Fibroblast of villous mesenchyme (primary cell): ENCODE measurements at places on chromosomes 16 and 17. TPM values are rescaled to one million over a fixed set of nuclear protein-coding genes. Genes with fewer than 3 reads are reported as not detected.
A peak's percentile ranks its signal among the peaks of the same experiment; 100 is the strongest.

GRCh38 chr17:71188811-71189492 lies 931.9 kb upstream of the SOX9 start:
- peak; percentile 86 for DNase-seq

DNA sequence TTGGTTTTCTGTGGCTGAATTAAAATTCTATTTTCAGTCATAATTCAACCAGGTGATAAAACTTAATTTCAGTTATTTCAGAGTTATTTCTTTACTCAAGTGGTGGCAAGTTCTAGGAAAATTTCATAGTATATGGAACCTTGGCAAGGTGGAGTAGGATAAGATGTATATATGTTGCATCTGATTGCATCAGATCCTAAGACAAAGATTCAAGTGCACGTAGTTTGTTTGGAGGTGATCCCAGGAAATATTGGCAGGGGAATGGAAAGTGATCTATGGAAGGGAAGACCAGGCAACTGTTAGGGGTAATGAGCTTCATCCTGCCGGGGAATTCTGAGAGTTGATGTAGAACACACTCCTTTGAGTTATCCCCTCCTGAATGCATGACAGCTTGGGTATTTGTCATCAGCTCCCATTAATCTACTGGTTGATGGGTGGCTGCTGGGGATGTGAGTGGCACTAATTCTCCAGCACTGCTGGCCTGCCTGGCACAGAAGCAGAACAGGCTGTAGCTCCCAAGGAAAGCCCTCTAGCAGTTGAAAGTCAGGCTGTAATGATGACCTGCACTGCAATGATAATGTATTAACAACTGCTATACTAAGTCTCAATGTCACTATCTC lies 52.2 kb upstream of the TOM1L1 start:
- DNase-seq: no peak

GRCh38 chr17:76805319-76805718 lies 62.9 kb upstream of the MGAT5B start:
- DNase-seq: peak; percentile 17

Gene SEPTIN1
- total RNA-seq: 0.43 TPM in 1 of 2 replicates, not detected in the other

Gene TPSG1
- not detected in 2 replicates for total RNA-seq

Gene CDH8
- 0.32 TPM in 1 of 2 replicates, not detected in the other for total RNA-seq

- no peak for DNase-seq
Measured at GRCh38 chr16:23651943-23652468, 10.7 kb downstream of the DCTN5 start.

Gene GSG1L2
- total RNA-seq: not detected in 2 replicates

DNA sequence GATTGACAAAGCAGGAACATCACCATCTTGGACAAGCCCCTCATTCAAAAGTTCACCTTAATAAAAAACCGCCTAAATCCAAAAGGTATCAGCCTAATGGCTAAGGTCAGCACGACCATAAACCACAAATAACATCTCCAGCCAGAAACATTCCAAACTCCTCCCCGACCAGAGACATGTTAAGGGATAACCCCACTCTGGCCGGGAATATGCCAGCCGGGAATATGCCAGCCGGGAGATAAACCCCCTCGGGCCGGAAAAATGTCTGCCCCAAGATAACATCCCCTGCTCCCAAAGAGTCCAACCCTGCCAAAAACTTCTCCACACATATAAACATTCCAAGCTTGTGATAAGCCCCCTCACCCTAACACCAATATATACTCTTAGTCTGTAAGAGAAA lies 1.4 kb downstream of the DHX33 start:
- DNase-seq: no peak

DNA sequence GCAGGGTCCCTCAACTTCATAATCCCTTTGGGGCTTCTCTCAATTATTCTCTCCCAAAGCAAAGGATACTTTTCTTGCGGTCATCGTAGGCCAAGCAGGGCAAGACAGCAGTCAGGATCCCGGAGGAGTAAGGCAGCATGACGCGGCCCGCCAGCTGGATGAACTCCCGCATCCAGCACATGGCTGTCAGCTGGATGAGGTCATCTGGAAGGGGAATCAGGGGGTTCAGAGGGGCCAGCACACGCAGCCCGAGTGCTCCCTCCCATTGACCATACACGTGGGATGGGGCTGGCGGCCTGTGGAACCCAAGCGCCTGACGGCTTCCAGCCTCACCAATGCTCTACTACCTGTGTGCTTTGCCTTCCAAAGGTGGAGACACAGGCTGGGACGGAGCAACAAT lies 19.2 kb downstream of the VAC14 start:
- no peak for DNase-seq

DNA sequence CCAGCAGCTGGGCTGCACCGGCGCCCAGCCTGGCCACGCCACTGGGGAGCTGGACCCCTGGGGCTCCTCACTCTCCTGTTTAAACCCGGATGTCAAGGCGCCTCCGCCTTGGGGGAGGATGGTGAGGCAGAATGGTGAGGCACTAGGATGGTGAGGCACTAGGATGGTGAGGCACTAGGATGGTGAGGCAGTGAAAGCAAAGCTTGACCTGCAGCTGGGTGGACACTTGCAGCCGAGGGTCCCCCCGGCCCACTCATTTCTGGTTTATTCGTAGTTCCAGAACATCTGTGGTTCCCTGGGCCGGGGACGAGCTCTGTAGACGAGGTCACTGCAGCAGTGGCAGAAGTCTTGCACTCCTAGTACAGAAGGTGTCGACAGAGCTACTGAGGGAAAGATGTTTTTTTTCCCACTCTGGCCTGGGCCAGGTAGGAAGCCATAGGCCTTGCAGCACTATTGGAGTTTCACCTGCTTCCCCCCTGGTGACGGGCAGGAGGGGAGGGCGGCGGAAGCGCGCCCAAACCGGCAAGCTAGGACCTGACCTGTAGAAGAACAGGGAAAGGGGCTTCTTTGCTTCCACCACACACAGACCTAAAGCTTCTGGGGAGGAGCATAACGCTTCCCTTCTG lies 1.1 kb upstream of the HNF1B start:
- DNase-seq: no peak

- peak; percentile 56 for DNase-seq
Measured at GRCh38 chr17:29699283-29699682, 76.6 kb upstream of the CORO6 start.

DNA sequence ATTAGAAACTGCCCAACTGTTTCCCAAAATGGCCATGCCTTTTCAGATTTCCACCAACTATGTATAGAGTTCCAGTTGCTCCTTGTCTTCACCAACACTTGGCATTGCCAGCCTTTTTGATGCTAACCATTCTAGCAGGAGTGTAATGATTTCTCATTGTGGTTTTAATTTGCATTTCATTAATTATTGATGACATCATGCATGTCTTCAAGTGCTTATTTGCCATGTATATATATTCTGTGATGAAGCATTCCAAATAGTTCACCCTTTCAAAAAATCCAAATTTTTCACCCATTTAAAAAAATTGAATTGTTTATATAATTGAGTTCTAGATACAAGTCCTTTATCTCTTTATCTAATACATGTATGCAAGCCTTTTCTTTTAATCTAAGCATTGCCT lies 245.9 kb upstream of the TNRC6C start:
- no peak for DNase-seq

Gene CCL16
- not detected in 2 replicates for total RNA-seq

Gene SMG1
- 77.0 and 88.5 TPM in 2 replicates for total RNA-seq

Gene CLEC3A
- not detected in 2 replicates for total RNA-seq

Gene MPV17L
- 0.64 and 1.3 TPM in 2 replicates for total RNA-seq

DNA sequence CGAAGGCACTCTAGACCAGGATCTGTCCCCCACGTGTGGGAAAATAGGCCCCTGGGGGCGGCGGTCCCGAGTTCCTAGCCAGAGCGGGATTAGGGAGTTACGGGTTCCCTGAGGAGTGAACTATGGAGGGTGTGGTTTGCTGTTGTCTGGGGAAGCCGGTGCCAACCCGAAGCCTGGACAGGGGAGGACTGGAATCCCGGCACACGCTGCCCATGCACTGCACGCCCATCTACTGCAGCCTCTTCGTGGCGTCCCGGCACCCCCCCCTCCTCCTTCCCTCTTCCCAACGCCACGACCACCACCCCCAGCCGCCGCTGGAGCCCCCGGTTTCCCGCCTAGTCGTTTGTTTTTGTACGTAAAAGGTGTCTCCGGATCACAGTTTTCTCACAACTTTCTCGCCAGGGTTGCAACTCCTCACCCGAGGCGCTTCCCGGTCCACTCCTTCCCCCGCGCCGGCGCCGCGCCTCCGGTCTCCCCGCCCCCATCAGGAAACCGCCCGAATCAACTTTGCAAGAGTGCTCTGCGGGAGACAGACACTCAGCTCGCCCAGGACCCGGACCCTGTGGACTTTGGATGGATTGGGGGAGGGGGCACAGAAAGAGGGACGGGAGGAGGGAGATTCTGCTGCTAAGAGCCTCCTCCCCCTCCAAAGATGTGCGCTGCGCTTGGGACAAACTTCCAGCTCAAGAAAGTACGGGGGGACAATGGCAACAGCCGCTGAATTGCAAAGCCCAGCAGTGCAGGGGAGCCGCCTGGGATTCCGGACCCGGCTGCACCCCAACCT lies 1.4 kb upstream of the LHX1 start:
- DNase-seq: no peak

- DNase-seq: no peak
Measured at GRCh38 chr16:65965628-65966027, 400.9 kb upstream of the CDH5 start.

GRCh38 chr16:77336637-77337036 lies 98.2 kb downstream of the ADAMTS18 start:
- no peak for DNase-seq

- DNase-seq: no peak
Measured at GRCh38 chr16:87337262-87337771, 20.1 kb upstream of the C16orf95 start.

DNA sequence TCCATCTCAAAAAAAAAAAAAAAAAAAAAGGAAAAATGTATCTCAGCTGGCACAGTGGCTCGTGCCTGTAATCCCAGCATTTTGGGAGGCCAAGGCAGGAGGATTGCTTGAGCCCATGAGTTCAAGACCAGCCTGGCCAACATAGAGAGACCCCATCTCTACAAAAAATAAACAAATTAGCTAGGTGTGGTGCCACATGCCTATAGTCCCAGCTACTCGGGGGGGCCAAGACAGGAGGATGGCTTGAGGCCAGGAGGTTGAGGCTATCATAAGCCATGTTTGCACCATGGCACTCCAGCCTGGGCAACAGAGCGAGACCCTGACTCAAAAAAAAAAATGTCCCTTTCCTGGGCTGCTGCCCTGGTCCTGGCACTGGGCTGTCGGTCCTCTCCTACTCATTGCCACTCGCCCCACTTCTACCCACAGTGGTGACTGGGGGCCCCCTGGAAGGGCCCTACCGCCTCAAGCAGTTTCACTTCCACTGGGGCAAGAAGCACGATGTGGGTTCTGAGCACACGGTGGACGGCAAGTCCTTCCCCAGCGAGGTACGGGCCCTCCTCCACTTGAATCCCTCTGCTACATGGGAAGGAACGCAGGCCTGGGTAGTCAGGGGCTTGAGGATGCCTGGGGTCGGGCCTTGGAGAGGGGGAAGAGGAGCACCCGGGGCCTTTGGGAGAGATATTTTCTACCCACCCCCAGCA lies 6.1 kb downstream of the CA7 start:
- no peak for DNase-seq

Gene SLC16A11
- total RNA-seq: not detected in 2 replicates

Gene ABCC12
- total RNA-seq: under 0.01 TPM in 1 of 2 replicates, not detected in the other

GRCh38 chr17:79446399-79447009 lies 164.3 kb downstream of the RBFOX3 start:
- DNase-seq: no peak

Gene RHOT2
- total RNA-seq: 44.0 and 53.1 TPM in 2 replicates
